ENCODE measurements at places on chromosomes 6 and 20. TPM values are rescaled to one million over a fixed set of nuclear protein-coding genes. Genes with fewer than 3 reads are reported as not detected.

GRCh38 chr20:48270885-48271284 is 485.6 kb upstream of the SULF2 start:
- DNase-seq = no peak
- H3K36me3 ChIP-seq = peaks cover 24% of the 10 kb centered on the region
- H3K4me1 ChIP-seq = peaks cover 14% of the 10 kb centered on the region
- no peak overlapping the region for H3K4me3 ChIP-seq

The ENPP5 gene
- 1.2 TPM for total RNA-seq

The SLC22A1 gene
- total RNA-seq = 2.2 TPM

DNA sequence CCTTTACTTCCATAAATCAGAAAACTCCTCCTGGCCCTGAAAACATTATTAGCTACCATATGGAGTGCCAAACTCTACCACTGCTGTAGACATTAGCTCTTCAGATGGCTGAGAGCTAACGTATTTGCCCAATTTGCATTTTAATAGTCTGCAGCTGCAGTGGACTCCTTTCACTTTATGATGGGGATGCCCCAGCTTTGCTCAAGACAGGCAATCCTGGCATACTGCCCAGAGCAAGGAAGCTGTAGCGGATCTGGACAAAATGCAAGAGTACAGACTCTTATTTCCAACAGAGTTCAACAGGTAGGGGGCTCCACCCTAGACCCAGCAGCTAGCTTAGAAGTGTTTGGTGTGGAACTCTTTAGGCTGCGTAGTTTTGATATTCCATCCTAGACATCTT is 246.7 kb downstream of the FOXC1 start:
- H3K4me3 ChIP-seq = no peak overlapping the region
- H3K36me3 ChIP-seq = no peaks in the 10 kb centered on the region
- H3K4me1 ChIP-seq = peaks cover 33% of the 10 kb centered on the region
- no peak for DNase-seq
- H3K27ac ChIP-seq = no peak overlapping the region

The SLC26A8 gene
- total RNA-seq = 0.29 TPM

- no peaks in the 10 kb centered on the region for H3K27me3 ChIP-seq
- no peak for DNase-seq
- no peaks in the 10 kb centered on the region for H3K4me1 ChIP-seq
- no peak overlapping the region for H3K4me3 ChIP-seq
- peaks cover 5% of the 10 kb centered on the region for H3K36me3 ChIP-seq
Measured at GRCh38 chr6:82381278-82381677, 17.7 kb downstream of the TPBG start.

The NUDT3 gene
- total RNA-seq = 76.1 TPM

DNA sequence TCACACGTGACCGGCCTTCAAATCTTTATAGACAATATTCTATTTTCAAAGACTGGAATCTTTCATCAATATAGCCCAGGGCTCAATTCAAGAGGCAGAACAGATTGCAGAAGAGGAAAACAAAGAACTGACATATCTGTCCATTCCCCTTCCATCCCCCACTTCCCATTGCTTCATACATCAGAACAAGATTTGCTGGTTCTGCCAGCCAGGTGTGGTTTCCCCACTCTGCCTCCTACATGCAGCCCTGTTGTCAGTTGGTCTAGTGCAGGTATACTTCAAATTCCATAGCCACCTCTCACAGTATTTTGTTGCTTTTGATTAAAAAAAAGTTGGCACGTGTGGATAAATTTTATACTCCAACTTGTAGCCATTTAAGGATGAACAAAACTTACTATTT is 174.9 kb downstream of the CD109 start:
- H3K4me1 ChIP-seq = no peaks in the 10 kb centered on the region
- no peak overlapping the region for H3K4me3 ChIP-seq
- no peaks in the 10 kb centered on the region for H3K36me3 ChIP-seq
- no peak overlapping the region for H3K27ac ChIP-seq

DNA sequence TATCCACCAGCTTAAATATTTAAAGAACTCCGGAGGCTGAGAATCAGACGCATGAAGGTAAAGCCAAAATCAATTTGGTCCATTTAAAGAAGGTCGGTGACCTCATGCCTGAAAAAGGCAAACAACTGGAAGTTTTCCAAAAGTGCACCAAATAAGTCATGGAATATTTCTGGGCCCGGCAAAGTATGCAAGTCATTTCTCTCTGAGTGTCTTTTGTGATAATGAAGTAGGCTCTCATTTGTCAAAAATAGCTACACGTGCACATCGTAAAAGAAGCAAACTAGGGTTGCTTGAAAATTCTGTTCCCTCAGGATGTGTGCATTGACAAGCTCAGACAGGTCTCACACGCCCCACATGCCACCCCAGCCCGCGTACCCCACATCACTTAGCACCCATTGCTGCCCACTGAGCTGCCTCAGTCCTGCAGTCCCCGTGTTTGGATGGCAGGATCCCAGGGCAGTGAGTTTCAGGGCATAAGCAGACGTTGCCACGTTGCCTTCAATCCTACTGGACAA is 20.5 kb upstream of the PYGB start:
- peaks cover 11% of the 10 kb centered on the region for H3K27me3 ChIP-seq
- no peak for DNase-seq
- no peak overlapping the region for H3K4me3 ChIP-seq
- peaks cover 13% of the 10 kb centered on the region for H3K4me1 ChIP-seq

DNA sequence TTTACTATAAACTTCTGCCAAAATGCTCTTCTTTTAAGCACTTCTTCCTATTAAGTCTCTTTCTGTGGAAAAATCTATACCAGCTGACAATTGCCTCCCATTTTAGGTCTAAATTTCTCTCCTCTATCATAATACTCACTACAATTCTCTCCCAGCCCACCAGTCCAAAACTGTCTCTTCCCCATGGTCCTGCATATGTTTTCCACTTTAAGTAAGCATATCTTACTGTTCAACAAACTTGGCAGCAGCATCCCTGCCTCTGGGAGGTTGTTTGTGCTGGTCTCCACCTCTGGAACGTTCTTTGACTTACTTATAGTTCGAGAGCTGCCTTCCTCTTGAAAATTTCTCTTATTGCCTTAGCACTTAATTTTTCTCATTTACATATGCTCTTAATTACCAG is 180.5 kb downstream of the COL12A1 start:
- H3K4me1 ChIP-seq = no peaks in the 10 kb centered on the region
- H3K27ac ChIP-seq = no peak overlapping the region
- H3K4me3 ChIP-seq = no peak overlapping the region
- no peak for DNase-seq

DNA sequence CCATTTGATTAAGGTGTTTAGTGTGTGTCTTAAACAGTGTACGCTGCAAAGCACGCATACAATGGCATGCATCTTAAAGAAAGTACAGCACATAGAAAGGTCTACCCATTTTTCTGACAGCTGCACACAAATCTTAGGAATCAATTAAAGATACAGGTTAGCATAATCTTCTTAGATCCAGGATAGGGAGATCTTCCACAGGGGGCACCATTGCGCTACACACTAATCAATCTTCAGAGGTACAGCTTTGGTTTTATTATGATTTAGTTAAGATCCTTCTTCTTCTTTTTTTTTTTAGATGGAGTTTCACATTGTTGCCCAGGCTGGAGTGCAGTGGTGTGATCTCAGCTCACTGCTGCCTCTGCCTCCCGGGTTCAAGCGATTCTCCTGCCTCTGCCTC is 63.7 kb upstream of the BEND3 start:
- DNase-seq = no peak
- H3K4me1 ChIP-seq = peaks cover 2% of the 10 kb centered on the region
- no peaks in the 10 kb centered on the region for H3K27me3 ChIP-seq
- no peaks in the 10 kb centered on the region for H3K36me3 ChIP-seq
- H3K4me3 ChIP-seq = no peak overlapping the region

GRCh38 chr6:89952686-89953085 is 58.4 kb downstream of the GJA10 start:
- H3K36me3 ChIP-seq = peaks cover 3% of the 10 kb centered on the region
- no peak overlapping the region for H3K4me3 ChIP-seq
- peaks cover 24% of the 10 kb centered on the region for H3K4me1 ChIP-seq
- H3K27ac ChIP-seq = no peak overlapping the region

The GNAS-AS1 gene
- total RNA-seq = 11.7 TPM

DNA sequence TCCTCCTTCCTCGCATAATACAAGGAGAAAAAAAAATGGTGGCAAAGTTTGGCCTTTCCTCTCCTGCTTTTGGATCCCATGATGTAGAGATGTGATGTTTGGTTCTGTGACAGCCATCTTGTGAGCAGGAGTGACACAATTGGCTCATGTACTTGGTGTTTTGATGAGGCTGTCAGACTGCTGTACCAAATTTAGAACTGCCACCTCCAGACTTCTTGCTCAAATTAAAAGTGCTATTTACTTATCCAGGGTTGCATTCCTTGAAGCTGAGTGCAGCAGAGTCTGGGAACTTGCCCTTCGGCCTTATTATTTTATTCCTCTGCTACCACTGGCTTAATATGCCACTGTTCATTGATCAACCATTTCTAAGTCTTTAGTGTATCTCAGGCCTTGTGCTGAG is 21.9 kb downstream of the BCAS1 start:
- DNase-seq = no peak
- peaks cover 13% of the 10 kb centered on the region for H3K36me3 ChIP-seq
- H3K27ac ChIP-seq = no peak overlapping the region

DNA sequence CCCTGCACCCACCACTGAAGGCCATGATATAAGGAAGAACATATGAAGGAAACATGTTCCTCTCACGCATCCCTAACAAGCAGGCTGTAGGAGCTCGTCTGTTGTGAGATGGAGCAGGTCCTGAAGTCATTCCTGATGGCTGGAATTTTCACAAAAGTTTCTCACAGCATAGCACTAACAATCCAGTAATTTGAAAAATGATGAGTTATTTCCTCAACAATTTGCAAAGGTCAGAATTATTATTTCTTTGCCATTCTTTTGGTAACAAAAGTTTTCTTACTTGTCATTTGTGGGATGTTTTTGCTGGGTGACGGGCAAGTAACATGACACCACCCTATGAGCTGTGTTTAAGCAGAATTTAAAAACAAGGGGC is 27.6 kb upstream of the FRMD1 start:
- H3K4me1 ChIP-seq = peaks cover 13% of the 10 kb centered on the region
- peaks cover 12% of the 10 kb centered on the region for H3K27me3 ChIP-seq
- no peak overlapping the region for H3K27ac ChIP-seq
- no peaks in the 10 kb centered on the region for H3K36me3 ChIP-seq
- H3K4me3 ChIP-seq = no peak overlapping the region
- DNase-seq = no peak

DNA sequence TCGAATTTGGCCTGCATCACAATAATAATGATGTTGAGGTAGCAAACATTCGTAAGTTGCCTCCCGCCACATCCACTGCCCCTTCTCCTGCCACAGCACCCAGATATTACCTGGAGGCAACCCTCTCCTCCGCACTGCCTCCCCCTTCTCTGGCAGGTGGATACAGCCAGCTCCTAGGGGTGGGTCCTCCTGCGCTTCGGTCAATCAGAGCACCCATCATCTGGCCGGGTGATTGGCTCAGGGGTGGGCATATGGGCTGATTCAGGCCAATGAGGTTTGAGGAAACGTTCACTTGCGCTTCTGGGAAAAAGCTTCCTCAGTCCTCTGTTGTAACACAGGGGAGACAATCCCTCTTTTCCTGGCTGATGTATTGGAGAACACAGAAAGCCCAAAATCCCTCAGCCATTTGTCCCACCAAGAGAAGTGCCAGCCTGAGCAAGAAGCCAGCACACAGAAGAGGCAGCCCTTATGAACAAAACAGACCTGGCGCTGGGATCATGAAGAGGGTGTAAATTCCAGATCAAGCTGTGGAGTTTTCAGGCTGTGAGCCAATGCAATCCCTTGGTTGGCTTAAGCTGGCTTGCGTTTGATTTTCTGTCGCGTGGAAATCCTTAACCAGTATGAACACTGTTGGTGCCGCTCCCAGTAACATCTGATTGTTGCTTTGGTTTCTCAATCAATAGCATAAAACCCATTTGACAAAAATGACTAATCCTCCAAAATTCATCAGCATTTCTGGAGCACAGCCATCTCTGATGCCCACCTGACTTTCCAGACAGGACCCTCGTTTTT is 82.2 kb downstream of the PRDM1 start:
- no peaks in the 10 kb centered on the region for H3K27me3 ChIP-seq
- no peaks in the 10 kb centered on the region for H3K36me3 ChIP-seq
- no peak overlapping the region for H3K27ac ChIP-seq
- peaks cover under 1% of the 10 kb centered on the region for H3K4me1 ChIP-seq

- H3K4me3 ChIP-seq = peak overlapping the region; percentile 48
- H3K27ac ChIP-seq = peak overlapping the region; percentile 77
- H3K36me3 ChIP-seq = no peaks in the 10 kb centered on the region
- no peak for DNase-seq
Measured at GRCh38 chr6:2909718-2910117, 6.6 kb upstream of the SERPINB9 start.

- peaks cover 8% of the 10 kb centered on the region for H3K4me1 ChIP-seq
- no peaks in the 10 kb centered on the region for H3K36me3 ChIP-seq
- no peak overlapping the region for H3K27ac ChIP-seq
Measured at GRCh38 chr6:34917626-34918285, 28.7 kb downstream of the ANKS1A start.

- no peak overlapping the region for H3K4me3 ChIP-seq
- H3K36me3 ChIP-seq = no peaks in the 10 kb centered on the region
- no peak overlapping the region for H3K27ac ChIP-seq
- H3K27me3 ChIP-seq = peaks cover 2% of the 10 kb centered on the region
- H3K4me1 ChIP-seq = peaks cover 12% of the 10 kb centered on the region
Measured at GRCh38 chr6:161836643-161837448, 563.0 kb upstream of the AGPAT4 start.

GRCh38 chr6:125994670-125995488 is 8.5 kb downstream of the TRMT11 start:
- H3K36me3 ChIP-seq = no peaks in the 10 kb centered on the region
- H3K27me3 ChIP-seq = no peaks in the 10 kb centered on the region
- peak overlapping the region; percentile 67 for H3K4me3 ChIP-seq

GRCh38 chr6:124057461-124057860 is 253.8 kb downstream of the NKAIN2 start:
- H3K27ac ChIP-seq = no peak overlapping the region
- peaks cover 2% of the 10 kb centered on the region for H3K27me3 ChIP-seq
- H3K4me1 ChIP-seq = peaks cover 16% of the 10 kb centered on the region

DNA sequence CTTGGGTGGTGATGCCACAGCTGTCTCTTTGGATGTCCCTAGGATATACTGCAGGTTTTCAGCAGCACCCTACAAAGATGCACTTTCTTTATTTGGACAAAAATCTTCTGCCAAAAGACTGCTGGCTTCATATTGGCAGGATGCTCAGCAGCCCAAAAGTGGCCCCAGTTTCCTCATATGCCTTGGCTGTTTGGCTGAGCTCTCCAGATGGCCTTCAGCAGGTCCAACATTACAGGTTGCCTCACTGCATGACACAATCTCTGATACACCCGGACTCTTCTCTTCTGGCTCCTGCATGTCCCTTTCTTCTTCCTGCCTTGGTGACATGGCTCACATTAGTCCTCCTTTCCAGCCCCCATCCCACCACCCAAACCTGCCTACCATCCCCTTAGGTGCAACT is 323.7 kb upstream of the CDH4 start:
- no peak overlapping the region for H3K27ac ChIP-seq
- no peaks in the 10 kb centered on the region for H3K4me1 ChIP-seq
- H3K36me3 ChIP-seq = no peaks in the 10 kb centered on the region
- H3K27me3 ChIP-seq = peaks cover 4% of the 10 kb centered on the region

The ERVFRD-1 gene
- total RNA-seq = not detected

GRCh38 chr20:56352345-56353055 is 6.3 kb upstream of the FAM210B start:
- peaks cover 4% of the 10 kb centered on the region for H3K27me3 ChIP-seq
- DNase-seq = no peak
- no peaks in the 10 kb centered on the region for H3K4me1 ChIP-seq
- H3K36me3 ChIP-seq = no peaks in the 10 kb centered on the region
- H3K4me3 ChIP-seq = no peak overlapping the region
- no peak overlapping the region for H3K27ac ChIP-seq

GRCh38 chr6:155273431-155273830 is 9.6 kb downstream of the CLDN20 start:
- no peak for DNase-seq
- H3K36me3 ChIP-seq = no peaks in the 10 kb centered on the region
- peak overlapping the region; percentile 66 for H3K4me3 ChIP-seq
- H3K27me3 ChIP-seq = no peaks in the 10 kb centered on the region
- peak overlapping the region; percentile 96 for H3K27ac ChIP-seq

The CDKAL1 gene
- 24.8 TPM for total RNA-seq

The LY6G6D gene
- not detected for total RNA-seq

Measured in glutamatergic neuron (in vitro differentiated cells).